ENCODE measurements at places on chromosomes 5 and 9. TPM values are rescaled to one million over a fixed set of nuclear protein-coding genes. Genes with fewer than 3 reads are reported as not detected.

Gene PRRC2B
- 10.3 TPM for polyA plus RNA-seq

Gene LRRC26
- not detected for polyA plus RNA-seq

Gene MLANA
- 0.49 TPM for polyA plus RNA-seq

Gene ADAMTS16
- not detected for polyA plus RNA-seq

Gene OBP2B
- polyA plus RNA-seq, result not detected

Gene PDE8B
- 0.09 TPM for polyA plus RNA-seq
